CD4-positive, alpha-beta T cell treated with Interleukin-17A for 1 hour (primary cell): ENCODE measurements at places on chromosomes 4 and X.

GRCh38 chr4:131488772-131489171 lies 1660.3 kb upstream of the PCDH10 start:
- DNase-seq: no peak

- no peak for DNase-seq
Measured at GRCh38 chr4:74997948-74998729, 65.2 kb downstream of the PARM1 start.

- DNase-seq: no peak
Measured at GRCh38 chrX:52280812-52281211, 88.0 kb upstream of the XAGE2 start.

GRCh38 chrX:139581068-139581467 lies 50.5 kb downstream of the F9 start:
- no peak for DNase-seq
